CD8-positive, alpha-beta memory T cell (primary cell): ENCODE measurements at places on chromosomes 3 and 15. TPM values are rescaled to one million over a fixed set of nuclear protein-coding genes. Genes with fewer than 3 reads are reported as not detected.

DNA sequence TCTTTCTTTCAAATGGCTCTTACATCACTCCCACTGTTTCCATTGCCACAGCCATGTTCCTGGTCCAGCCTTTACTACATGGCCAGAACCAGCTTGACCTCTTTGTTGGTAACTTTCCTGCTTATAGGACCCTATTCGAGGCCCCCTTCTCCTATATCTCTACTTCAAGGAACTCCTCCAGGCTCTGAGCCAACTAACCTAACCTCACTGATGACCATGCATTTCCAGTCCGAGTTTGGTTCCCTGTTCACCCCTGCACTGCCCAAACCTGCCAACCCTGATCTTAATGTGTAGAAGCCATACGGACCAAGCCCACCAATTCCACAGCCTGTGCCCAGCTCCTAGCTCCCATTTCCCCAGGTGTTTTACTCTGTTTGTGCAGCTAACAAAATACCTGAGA is 38.4 kb upstream of the TIPARP start:
- no peaks in the 10 kb centered on the region for H3K27me3 ChIP-seq
- H3K27ac ChIP-seq = no peak overlapping the region
- no peaks in the 10 kb centered on the region for H3K4me1 ChIP-seq
- H3K4me3 ChIP-seq = no peak overlapping the region
- H3K36me3 ChIP-seq = no peaks in the 10 kb centered on the region

GRCh38 chr3:81592101-81592500 is 169.3 kb downstream of the GBE1 start:
- DNase-seq = no peak
- H3K27ac ChIP-seq = no peak overlapping the region
- H3K36me3 ChIP-seq = no peaks in the 10 kb centered on the region
- H3K27me3 ChIP-seq = no peaks in the 10 kb centered on the region
- H3K4me1 ChIP-seq = no peaks in the 10 kb centered on the region
- no peak overlapping the region for H3K4me3 ChIP-seq

GRCh38 chr3:177110386-177110785 is 86.9 kb downstream of the TBL1XR1 start:
- no peak for DNase-seq
- no peak overlapping the region for H3K4me3 ChIP-seq
- no peak overlapping the region for H3K27ac ChIP-seq
- H3K27me3 ChIP-seq = no peaks in the 10 kb centered on the region
- peaks cover 54% of the 10 kb centered on the region for H3K4me1 ChIP-seq
- H3K36me3 ChIP-seq = no peaks in the 10 kb centered on the region

DNA sequence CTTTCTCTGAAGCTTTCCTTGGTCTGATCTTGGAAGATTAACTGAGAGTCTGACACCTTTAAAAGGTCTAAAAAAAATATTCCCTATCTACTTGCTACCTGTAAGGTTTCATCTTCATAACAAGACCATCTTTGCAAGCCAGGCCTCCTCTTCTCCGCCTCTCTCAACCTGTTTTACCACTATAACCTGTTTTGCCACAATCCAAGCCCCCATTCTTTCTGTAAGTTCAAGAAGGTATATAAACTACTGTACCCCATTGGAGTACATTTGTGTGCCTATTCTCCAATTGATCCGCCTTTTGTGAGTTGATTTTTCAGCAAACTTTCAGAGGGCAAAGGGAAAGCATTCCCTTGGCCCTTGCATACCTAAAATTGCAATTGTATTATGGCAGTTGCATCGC is 319.3 kb upstream of the NECTIN3 start:
- H3K4me1 ChIP-seq = no peaks in the 10 kb centered on the region
- no peak overlapping the region for H3K27ac ChIP-seq
- DNase-seq = no peak
- H3K36me3 ChIP-seq = no peaks in the 10 kb centered on the region

DNA sequence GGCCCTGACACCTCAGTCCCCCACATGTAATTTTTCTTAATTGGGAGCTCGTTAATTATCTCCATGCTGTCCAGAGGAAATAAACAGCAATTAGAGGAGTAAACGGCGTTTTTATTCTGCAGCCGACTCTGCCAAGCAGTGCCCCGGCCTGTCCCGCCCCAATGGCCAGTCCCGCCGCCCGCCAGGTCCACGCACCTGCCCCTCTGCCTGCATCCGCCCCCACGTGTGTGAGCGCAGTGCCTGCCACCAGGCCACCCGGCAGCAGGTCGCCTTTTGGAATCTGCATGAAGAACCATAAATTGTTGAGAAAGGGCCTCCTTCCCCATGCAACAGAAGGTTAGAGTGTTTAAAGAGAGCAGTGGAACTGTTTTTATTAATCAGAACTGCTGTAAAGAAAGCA is 87.5 kb upstream of the LINGO1 start:
- H3K27ac ChIP-seq = no peak overlapping the region
- no peak overlapping the region for H3K4me3 ChIP-seq
- no peaks in the 10 kb centered on the region for H3K4me1 ChIP-seq
- H3K36me3 ChIP-seq = no peaks in the 10 kb centered on the region
- DNase-seq = no peak

- no peak overlapping the region for H3K27ac ChIP-seq
- no peak overlapping the region for H3K4me3 ChIP-seq
Measured at GRCh38 chr15:82140886-82141285, 95.1 kb upstream of the MEX3B start.

Gene RETNLB
- polyA plus RNA-seq = not detected

GRCh38 chr3:10495003-10495402 is 10.4 kb downstream of the ATP2B2 start:
- no peak overlapping the region for H3K4me3 ChIP-seq
- no peak for DNase-seq
- H3K27me3 ChIP-seq = no peaks in the 10 kb centered on the region

Gene UPK1B
- not detected for polyA plus RNA-seq

DNA sequence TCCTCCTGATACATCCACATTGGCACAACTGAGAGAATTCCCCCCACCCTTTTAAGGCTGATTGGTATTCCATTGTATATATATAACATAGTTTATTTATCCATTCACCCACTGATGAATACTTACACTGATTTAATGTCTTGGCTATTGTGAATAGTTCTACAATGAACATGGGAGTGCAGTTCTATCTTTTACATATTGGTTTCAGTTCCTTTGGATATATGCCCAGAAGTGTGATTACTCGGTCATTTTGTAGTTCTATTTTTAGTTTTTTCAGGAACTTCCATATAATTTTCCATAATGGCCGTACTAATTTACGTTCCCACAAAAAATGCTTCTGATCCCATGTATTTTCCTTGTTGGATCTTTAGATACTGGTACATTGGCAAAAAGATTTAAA is 135.3 kb downstream of the FMN1 start:
- H3K27ac ChIP-seq = no peak overlapping the region
- no peaks in the 10 kb centered on the region for H3K27me3 ChIP-seq
- no peaks in the 10 kb centered on the region for H3K4me1 ChIP-seq
- DNase-seq = no peak

DNA sequence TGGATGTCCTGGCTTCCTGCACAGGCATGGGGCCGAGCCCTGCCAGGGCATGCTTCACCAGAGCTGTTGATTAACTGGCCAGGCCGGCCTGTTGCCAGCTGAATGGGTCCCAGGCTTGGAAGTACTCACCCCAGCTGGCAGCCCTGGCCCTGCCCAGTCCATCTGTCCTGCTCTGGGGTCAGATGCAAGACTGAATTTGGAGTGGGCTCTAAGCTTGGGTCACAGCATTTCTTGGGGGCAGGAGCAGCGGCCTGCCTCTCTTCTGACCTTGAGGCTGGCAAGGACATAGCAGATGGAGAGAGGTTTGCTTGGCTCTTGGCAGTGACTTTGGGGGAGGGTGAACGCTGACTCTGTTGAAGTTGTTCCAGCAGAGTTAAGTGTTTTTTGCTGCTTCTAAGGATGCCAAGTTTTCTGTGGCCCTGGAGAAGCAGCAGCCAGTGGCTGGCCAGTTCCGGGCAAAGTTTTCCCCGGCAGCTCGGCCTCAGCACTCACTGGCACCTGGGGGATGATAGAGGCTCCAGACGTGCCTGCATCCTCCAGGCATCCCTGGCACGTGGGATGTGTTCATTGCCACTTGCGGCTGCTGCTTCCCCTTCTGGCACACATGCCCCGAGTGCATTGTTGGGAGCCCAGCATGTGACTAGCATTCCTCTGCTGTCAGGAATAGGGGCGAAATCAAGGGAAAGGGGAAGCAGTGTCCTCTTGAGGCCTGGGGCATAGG is 22.9 kb downstream of the PDIA5 start:
- H3K36me3 ChIP-seq = no peaks in the 10 kb centered on the region
- H3K27me3 ChIP-seq = no peaks in the 10 kb centered on the region
- no peak for DNase-seq
- H3K27ac ChIP-seq = no peak overlapping the region
- peaks cover 15% of the 10 kb centered on the region for H3K4me1 ChIP-seq

Gene GOLGA8G
- not detected for polyA plus RNA-seq

GRCh38 chr15:67878712-67879206 is 38.9 kb upstream of the RNU6-1 start:
- H3K27me3 ChIP-seq = no peaks in the 10 kb centered on the region
- no peak overlapping the region for H3K4me3 ChIP-seq
- H3K4me1 ChIP-seq = no peaks in the 10 kb centered on the region
- DNase-seq = no peak
- H3K27ac ChIP-seq = no peak overlapping the region

Gene ERICH6
- polyA plus RNA-seq = not detected

Gene FAM240A
- not detected for polyA plus RNA-seq

DNA sequence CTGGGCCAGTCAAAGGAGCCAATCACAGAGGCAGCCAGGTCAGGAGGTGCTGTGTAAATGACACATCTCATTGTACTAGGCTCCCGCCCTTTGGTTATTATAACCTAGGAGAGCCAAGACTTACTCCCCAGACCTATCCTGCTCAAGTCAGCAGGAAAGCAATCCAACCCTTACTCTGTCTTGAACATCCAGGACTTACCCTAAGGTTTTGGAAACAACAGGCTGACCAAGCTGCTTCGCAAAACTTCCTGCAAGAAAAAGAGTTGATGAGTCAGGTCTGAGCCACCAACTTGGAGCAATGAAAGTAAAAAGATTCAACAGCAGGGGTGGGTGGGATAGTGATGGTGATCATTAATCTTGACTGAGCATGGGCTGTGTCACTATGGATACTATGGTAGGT is 144.4 kb downstream of the MYLK start:
- DNase-seq = no peak
- no peaks in the 10 kb centered on the region for H3K27me3 ChIP-seq
- H3K4me3 ChIP-seq = no peak overlapping the region
- no peaks in the 10 kb centered on the region for H3K36me3 ChIP-seq
- H3K27ac ChIP-seq = no peak overlapping the region
- no peaks in the 10 kb centered on the region for H3K4me1 ChIP-seq

DNA sequence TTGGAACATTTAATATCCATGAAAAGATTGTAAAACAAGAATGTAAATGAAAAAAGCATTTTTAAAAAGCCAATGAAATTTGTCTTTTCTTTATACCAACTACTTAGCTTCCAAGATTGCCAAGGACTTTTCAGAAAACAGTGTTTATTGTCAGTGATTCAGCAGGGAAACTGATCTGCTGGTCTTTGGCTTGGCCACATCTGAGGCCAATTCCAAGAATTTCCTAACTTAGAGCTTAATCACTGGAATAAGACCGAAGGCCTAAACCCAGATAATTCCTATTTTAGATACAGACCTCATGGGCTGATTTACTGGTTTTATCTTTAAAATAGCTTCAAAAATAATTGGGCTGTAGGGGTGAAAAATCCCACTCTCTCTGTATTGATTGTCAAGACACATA is 260.5 kb upstream of the RORA start:
- H3K4me1 ChIP-seq = no peaks in the 10 kb centered on the region
- DNase-seq = no peak
- H3K27ac ChIP-seq = no peak overlapping the region
- H3K36me3 ChIP-seq = no peaks in the 10 kb centered on the region

- DNase-seq = no peak
- no peaks in the 10 kb centered on the region for H3K36me3 ChIP-seq
- H3K27ac ChIP-seq = no peak overlapping the region
- no peaks in the 10 kb centered on the region for H3K4me1 ChIP-seq
- no peaks in the 10 kb centered on the region for H3K27me3 ChIP-seq
Measured at GRCh38 chr15:56815247-56815646, 81.9 kb upstream of the ZNF280D start.

DNA sequence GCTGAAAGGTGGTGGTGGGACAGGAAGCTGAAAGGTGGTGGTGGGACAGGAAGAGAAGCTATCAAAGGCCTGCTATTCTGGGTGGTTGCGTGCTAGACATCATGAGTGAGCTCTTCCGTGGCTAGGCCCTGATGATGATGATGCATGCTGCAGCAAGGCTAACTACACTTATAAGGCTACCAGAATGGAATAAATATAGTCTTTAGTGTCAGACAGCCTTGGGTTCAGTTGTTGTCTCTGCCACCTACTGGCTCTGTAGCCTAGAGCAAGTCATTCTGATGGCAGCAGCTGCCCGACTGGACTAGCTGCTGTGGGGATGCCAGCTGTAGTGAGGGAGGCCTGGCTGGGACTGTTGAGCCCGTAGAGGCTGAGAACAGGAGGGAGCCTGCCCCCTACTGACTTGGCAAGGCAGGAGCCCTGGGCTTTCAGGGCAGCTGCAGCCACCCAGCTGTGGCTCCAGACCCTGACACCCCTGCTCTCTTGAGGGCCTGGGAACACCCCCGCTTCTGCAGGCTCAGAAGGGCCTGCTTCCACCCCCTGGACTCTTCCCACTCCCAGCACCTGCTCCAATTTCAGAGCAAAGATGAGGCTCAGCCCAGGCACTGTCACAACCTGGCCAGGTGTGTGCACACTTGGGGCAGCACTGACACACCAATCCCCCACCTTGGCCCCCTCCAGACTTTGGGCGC is 21.4 kb upstream of the ZBED2 start:
- peak; percentile 78 for DNase-seq
- H3K4me3 ChIP-seq = no peak overlapping the region
- no peaks in the 10 kb centered on the region for H3K27me3 ChIP-seq
- H3K4me1 ChIP-seq = peaks cover 31% of the 10 kb centered on the region
- peaks cover 9% of the 10 kb centered on the region for H3K36me3 ChIP-seq
- H3K27ac ChIP-seq = peak overlapping the region; percentile 40
